HFFc6 (cell line): ENCODE measurements at places on chromosomes 7 and 10. TPM values are rescaled to one million over a fixed set of nuclear protein-coding genes. Genes with fewer than 3 reads are reported as not detected.

Gene FKBP14
- total RNA-seq = 64.5 to 71.5 TPM (median 67.8 TPM) in 3 replicates

Gene HOXA6
- 2.1 to 2.6 TPM (median 2.5 TPM) in 3 replicates for total RNA-seq

Gene ZNF853
- 0.07 TPM in 1 of 3 replicates, not detected in the others for total RNA-seq

Gene CREB5
- 0.46 to 1.2 TPM (median 0.75 TPM) in 3 replicates for total RNA-seq

Gene KNDC1
- total RNA-seq = 0.21 to 1.00 TPM (median 0.74 TPM) in 3 replicates

DNA sequence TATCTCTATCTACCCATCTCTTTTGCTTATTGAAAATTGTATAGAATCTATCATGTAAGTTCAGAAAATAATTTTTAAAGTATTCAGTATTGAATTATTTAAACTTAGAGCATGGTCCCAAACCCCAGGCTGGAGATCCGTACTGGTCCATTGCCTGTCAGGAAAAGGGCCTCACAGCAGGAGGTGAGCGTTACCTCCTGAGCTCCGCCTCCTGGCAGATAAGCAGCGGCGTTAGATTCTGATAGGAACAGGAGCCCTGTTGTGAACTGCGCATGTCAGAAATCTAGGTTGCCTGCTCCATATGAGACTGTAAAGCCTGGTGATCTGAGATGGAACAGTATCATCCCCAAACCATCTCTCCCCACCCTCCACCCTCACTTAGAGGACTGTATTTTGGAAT is 266.0 kb upstream of the CNTNAP2 start:
- no peaks in the 10 kb centered on the region for H3K4me1 ChIP-seq
- H3K4me3 ChIP-seq = no peak overlapping the region
- no peak for DNase-seq
- no peak overlapping the region for H3K27ac ChIP-seq
- H3K27me3 ChIP-seq = no peaks in the 10 kb centered on the region
- H3K36me3 ChIP-seq = no peaks in the 10 kb centered on the region

DNA sequence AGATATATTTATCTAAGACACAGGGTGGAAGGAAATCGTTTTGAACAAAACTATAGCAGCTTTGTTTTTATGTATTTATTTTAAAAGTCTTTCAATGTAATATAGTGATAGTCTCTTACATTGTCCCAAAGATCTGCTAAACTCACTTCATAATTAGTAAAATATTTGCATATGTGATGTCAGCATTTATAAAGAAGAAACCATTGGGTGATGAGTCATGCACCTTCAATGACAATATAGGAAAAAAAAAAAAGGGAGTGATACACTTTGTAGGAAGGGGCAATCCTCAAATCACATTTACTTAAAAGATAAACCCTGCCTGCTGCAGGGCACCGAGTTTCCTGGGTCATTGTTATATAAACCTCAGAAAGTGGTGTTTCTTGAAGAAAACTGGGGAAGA is 112.4 kb upstream of the SEMA3C start:
- peaks cover 1% of the 10 kb centered on the region; the same call in 1 of the 2 replicates for H3K27me3 ChIP-seq
- H3K36me3 ChIP-seq = no peaks in the 10 kb centered on the region
- no peak overlapping the region for H3K4me3 ChIP-seq
- peaks cover 16% of the 10 kb centered on the region; the same call in 1 of the 2 replicates for H3K4me1 ChIP-seq
- no peak overlapping the region for H3K27ac ChIP-seq

DNA sequence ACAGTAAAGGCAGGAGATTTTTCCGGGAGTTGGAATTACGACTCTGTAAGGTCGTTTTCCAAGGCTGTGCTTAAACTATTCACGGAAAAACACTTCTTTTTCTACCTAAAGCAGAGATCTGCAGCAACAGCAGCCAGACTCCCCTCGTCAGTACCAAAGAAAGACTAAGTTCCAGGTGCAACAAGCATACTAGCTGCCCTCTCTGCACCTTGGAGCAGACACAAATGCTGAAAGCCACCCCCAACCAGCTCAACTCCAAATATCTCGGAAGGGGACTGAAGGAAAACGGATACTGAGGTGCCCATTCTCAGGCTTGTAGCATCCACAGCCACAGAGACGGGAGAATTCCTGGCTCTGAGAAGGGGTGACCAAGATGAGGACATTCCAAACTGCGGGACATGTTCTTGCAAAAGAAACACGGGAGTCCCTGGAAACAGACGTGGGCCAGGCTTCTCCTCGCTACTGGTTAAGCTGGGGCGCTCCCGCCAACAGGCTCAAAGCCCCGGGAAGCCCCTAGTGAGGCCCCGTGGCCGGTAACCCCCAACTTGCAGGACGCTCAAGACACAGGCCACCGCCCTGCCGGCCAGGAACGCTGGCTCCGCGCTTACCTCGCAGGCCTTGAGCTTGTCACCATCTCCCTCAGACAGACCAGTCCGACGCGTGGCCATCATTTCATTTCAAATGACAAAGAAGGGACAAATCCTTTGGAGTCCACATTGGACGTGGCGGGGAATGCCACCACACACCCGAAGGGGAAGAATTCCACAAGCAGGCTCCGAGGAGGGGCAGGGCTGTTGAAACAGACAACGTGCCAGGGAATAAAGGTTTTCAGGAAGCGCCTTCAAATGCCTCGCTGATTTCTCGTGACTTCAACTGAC is 2.2 kb downstream of the ARHGAP21 start:
- no peak overlapping the region for H3K4me3 ChIP-seq
- DNase-seq = no peak
- peaks cover 28% of the 10 kb centered on the region for H3K36me3 ChIP-seq
- peaks cover 9% of the 10 kb centered on the region for H3K4me1 ChIP-seq
- H3K27ac ChIP-seq = peak overlapping the region; percentile 91

GRCh38 chr7:142488036-142488633 is 230.3 kb upstream of the PRSS58 start:
- DNase-seq = no peak
- peaks cover 13% of the 10 kb centered on the region; the same call in 1 of the 2 replicates for H3K4me1 ChIP-seq
- no peak overlapping the region for H3K27ac ChIP-seq
- peaks cover 26% of the 10 kb centered on the region for H3K27me3 ChIP-seq
- no peak overlapping the region for H3K4me3 ChIP-seq

GRCh38 chr7:115476671-115477181 is 553.8 kb downstream of the TFEC start:
- H3K4me3 ChIP-seq = peak overlapping the region; percentile 88
- peaks cover 1% of the 10 kb centered on the region for H3K27me3 ChIP-seq
- no peaks in the 10 kb centered on the region; the same call in 1 of the 2 replicates for H3K36me3 ChIP-seq

DNA sequence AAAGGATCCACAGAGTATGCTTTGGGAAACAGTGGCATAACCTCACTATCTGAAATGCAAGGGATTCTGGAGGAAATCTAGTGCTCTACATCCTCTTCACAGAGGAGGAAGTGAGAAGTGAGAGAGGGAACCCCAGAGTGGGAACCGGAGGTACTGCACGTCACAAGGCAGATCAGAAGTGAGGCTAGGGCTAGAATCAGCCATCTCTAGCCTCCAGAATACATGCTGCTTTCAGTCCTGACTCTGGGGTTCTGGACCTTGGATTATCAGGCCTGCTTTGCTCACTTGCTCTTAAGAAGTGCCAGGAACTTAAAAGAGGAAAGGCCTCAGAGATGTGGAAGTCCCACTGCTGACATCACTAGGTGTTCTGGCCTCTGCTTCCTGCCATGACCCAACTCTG is 25.7 kb downstream of the ZNF503 start:
- no peak overlapping the region for H3K4me3 ChIP-seq
- peaks cover 31% of the 10 kb centered on the region for H3K27me3 ChIP-seq
- no peak for DNase-seq
- no peaks in the 10 kb centered on the region for H3K4me1 ChIP-seq
- no peak overlapping the region for H3K27ac ChIP-seq
- no peaks in the 10 kb centered on the region for H3K36me3 ChIP-seq

DNA sequence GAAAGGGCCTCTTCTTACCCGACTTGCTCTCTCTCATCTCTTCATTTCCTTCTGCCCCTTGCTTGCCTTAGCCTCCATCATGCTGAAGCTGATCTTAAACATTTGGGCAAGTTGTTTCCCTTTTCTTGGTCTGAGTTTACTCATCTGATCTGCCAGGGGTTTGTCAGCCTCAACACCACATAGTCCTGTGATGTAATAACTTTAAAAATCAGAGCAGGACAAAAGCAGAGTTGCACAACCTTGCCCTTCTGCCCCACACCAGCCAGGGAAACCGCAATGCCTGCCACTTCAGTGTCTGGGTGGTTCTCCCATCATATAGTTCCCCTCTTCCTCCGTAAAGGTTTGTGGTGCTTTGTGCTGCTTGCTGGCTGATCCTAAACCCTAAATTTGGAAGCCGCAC is 9.9 kb upstream of the LIPM start:
- H3K4me3 ChIP-seq = no peak overlapping the region
- DNase-seq = peak; percentile 18
- H3K36me3 ChIP-seq = no peaks in the 10 kb centered on the region
- peaks cover 2% of the 10 kb centered on the region for H3K27me3 ChIP-seq
- H3K4me1 ChIP-seq = peaks cover 29% of the 10 kb centered on the region
- H3K27ac ChIP-seq = no peak overlapping the region

DNA sequence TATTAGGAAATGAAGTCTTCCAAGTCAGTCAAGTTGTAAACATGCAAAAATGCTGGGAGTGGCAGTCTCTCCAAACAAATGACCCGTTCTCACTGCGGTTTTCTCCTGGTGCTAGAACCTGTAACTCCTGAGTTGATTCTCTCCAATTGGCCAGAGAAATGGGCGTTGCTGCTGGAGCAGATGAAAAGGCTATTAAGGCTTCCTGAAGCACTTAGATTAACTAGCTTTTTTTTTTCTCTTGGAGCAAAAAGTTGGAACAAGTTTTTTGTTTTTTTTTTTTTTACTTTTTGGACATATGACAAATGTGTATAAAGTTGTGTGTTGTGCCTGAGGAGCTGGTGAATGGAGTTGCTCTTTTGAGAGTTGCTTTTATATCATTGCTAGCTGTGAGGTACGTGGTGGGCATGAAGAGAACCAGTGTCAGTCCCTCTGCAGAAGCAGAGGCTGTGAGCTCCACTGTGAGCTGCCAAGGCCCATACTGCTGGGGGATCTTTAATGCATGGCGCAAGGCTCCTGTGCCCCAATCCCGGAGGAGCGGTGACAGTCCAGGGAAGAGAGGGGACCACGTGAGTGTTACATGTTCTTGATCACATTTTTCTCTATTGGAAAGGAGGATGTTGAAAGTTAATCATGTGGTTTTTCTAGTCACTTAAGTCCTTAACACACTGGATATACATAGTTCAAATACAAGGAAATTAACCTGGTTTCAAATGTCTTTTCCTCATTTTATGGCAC is 393.6 kb upstream of the GALNT17 start:
- H3K27ac ChIP-seq = no peak overlapping the region
- H3K27me3 ChIP-seq = no peaks in the 10 kb centered on the region
- H3K4me3 ChIP-seq = no peak overlapping the region

DNA sequence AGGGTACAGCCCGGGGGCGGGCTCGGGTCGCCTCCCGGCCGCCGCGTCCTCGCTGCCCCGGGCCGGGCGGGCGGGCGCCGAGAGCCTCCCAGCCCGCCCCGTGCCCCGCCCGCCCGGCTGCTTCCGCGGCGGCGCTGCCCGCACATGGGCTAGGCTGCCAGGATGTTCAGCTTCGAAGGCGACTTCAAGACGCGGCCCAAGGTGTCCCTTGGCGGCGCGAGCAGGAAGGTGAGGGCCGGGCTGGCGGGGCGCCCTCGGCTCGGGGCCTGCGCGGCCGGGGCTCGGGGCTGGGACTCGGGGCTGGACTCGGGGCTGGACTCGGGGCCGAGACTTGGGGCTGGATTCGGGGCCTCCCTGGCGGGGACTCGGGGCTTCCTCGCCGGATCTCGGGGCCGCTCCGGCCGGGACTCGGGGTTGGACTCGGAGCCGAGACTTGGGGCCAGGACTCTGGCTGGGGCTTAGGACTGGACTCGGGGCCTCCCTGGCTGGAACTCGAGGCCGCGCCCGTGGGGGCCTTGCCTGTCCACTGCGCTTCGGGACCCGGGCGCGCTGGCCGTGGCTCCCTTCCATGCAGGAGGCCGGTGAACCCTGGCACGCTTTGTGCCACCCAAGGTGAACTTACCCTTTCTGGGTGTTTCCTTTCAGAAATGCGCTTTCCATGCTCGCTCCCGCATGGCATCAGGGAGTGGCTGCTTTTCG is 534 bp downstream of the UBE3C start:
- H3K4me1 ChIP-seq = peaks cover 48% of the 10 kb centered on the region
- peak overlapping the region; percentile 50 for H3K27ac ChIP-seq
- peak overlapping the region; percentile 89 for H3K4me3 ChIP-seq
- H3K27me3 ChIP-seq = peaks cover 3% of the 10 kb centered on the region
- H3K36me3 ChIP-seq = peaks cover 29% of the 10 kb centered on the region

DNA sequence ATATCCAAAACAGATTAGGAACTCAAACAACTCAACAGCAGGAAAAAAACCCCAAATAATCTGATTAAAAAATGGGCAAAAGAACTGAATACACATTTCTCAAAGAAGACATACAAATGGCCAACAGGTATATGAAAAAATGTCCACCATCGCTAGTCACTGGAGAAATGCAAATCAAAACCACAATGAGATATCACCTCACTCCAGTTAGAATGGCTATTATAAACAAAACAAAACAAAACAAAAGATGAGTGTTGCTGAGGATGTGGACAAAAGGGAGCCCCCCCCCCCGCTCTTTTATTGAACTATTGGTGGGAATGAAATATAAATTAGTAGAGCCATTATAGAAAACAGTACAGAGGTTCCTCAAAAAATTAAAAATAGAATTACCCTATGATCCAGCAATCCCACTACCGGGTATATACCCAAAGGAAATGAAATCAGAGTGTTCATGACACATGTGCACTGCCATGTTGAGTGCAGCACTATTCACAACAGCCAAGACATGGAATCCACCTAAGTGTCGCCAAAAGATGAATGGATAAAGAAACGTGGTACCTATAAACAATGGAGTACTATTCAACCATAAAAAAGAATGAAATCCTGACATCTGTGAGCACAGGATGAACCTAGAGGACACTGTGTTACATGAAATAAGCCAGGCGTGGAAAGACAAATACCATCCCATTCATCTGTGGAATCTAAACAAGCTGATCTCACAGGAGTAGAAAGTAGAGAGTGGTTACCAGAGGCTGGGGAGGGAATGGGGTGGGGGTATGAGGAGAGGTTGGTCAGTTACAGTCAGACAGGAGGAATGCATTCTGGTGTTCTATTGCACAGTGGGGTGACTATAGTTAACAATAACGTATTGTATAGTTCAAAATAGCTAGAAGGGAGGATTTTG is 78.1 kb upstream of the RHEB start:
- peak overlapping the region; percentile 70 for H3K27ac ChIP-seq
- H3K36me3 ChIP-seq = peaks cover 5% of the 10 kb centered on the region; the same call in 1 of the 2 replicates
- peak; percentile 76 for DNase-seq
- H3K27me3 ChIP-seq = no peaks in the 10 kb centered on the region; the same call in none of the 2 replicates

DNA sequence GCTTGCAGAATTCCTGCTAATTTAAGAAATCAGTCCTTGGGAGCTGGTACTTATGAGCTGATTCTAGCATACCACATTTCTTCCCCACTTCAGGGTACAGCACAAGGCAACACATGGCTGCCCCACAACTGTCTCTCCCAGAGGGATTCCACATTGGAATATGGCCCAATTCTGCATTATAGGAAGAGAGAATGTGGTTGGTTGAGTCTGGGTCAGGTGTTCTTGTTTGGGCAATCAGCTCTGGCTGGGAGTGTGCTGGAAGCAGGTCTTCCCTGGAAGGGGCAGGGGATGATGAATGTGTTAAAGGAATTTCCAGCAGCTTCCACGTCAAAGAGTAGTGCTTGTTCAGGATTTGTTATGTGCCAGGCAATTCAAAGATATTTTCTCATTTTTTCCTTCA is 95.7 kb downstream of the BUB3 start:
- H3K27me3 ChIP-seq = peaks cover 1% of the 10 kb centered on the region; the same call in 1 of the 2 replicates
- H3K36me3 ChIP-seq = no peaks in the 10 kb centered on the region

GRCh38 chr10:10508211-10508610 is 509.5 kb upstream of the CELF2 start:
- DNase-seq = no peak
- no peak overlapping the region for H3K27ac ChIP-seq
- no peaks in the 10 kb centered on the region for H3K36me3 ChIP-seq
- H3K4me3 ChIP-seq = no peak overlapping the region
- H3K4me1 ChIP-seq = no peaks in the 10 kb centered on the region
